NCI-H524 treated with DMSO at 0.1 percent for 48 hours (cell line): ENCODE measurements at places on chromosomes 7 and 10.

DNA sequence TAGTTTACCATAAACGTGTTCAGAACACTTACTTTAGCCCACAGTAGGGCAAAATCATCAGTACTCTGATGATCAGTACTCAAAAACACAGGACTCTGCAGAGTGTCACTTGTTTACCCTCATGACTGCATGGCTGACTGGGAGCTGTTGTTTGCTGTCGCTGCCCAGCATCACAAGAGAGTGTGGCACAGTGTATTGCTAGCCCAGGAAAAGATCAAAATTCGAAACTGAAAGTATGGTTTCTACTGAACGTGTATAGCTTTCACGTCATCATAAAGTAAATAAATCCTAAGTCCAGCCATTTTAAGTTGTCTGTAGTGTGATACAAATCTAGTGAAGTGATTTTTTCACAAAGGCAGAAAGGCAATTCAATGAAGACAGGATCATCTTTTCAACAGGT is 184.6 kb downstream of the RAMP3 start:
- DNase-seq = no peak

DNA sequence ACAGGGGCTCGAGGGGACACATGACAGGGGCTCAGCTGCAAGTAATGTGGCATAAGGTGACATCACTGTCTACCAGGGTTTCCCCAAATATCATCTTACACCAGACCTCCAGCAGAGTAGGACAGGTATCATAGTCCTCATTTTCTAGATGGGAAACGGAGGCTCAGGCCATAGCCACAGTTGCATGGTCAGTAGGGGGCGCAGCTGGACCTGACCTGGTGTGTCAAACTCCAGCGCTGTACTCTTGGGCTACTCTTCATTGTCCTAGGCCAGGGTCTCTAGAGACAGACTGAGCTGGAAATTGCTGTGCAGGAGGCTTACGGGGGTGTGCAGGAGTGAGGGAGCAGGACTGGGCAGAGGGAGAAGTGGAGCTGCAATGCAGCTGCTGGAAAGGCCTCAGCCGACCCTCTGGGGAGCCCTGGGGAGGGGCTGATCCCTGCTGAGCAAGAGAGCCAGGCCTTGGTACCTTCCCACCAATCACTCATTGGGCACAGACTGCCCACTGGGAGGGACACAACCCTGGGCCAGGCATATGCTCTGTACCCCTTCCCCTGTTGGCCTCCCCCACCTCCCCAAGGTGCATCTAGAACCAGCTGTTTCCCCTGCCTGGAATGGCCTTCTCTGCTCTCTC is 89.9 kb downstream of the CDH23 start:
- DNase-seq = no peak

DNA sequence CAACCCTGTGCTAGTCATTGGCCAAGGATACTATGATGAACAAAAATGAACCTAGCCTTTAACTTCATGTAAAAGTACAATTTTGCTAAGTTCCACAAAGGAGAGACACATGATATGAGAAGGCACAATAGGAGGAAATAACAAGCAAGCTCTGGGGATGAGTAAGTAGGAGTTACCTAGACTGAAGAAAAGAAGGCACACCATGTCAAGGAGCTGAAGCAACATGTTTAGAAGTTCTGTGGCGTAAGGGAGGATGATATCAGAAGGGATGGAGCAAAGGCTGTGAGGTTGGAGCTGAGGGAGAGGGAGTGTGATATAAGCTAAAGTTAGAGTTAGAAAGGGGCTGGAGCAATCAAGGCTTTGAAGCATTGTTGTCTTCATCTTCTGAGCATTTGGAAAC is 25.6 kb downstream of the KIFBP start:
- no peak for DNase-seq

DNA sequence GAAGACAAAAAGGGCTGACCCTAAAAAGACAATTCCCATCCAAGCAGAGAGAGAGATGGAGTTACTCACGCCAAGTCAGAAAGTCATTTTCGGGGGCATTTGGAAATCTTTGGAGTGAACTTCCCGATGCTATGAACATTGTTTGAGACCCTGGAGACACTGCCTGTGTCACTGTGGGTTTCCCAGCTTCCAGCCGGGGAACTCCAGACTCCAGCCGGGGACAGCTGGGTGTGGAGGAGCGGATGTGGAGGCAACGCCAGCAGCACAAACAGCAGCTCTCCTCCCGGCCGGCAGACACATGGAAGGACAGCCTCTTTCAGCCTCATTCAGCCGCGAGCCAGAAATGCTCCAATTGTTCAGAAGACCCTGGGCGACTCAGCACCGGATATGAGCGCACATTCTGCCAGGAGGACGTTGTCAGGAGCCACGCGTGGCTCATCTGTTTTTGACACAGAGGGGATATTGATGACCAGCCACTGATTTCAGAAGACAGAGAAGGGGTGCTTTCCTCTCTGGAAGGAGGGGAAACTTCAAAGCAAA is 97.6 kb downstream of the PRPF18 start:
- DNase-seq = no peak

- DNase-seq = no peak
These were observed 116.7 kb downstream of the SMURF1 start for GRCh38 chr7:99027241-99027640.

DNA sequence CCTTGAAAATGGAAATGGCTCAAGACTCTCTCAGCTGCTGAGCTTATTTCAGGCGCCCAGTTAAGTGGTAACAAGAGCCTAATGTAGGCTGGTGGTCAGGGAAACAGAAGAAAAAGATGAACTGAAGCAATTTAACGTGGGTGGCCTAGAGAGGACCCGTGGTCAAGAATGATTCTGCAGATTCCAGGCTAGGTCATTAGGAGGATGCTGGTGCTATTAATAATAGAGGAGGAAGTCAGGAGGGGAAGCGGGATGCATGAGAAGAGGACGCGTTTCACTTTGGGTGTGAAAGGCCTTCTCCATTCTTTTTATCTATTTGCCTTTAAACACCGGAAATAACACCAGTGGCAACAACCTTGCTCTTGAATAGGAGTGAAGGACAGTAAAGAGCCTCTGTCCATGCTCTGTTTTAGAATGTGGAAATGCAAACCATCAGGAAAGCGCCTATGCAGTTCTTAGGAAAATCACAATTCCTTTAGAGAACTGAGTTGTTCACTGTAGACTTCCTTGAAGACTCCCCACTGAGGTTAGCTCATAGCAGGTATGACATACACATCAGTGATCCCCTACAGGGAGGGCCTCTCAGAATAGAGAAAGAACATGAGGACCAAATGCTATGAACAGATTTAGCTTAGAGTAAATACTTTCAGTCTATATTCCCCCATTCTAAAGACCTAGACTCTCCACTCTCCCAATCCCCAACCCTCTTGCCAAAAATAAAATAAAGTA is 8.6 kb downstream of the LIPA start:
- no peak for DNase-seq

GRCh38 chr10:110150981-110151380 is 56.4 kb upstream of the MXI1 start:
- DNase-seq = no peak

DNA sequence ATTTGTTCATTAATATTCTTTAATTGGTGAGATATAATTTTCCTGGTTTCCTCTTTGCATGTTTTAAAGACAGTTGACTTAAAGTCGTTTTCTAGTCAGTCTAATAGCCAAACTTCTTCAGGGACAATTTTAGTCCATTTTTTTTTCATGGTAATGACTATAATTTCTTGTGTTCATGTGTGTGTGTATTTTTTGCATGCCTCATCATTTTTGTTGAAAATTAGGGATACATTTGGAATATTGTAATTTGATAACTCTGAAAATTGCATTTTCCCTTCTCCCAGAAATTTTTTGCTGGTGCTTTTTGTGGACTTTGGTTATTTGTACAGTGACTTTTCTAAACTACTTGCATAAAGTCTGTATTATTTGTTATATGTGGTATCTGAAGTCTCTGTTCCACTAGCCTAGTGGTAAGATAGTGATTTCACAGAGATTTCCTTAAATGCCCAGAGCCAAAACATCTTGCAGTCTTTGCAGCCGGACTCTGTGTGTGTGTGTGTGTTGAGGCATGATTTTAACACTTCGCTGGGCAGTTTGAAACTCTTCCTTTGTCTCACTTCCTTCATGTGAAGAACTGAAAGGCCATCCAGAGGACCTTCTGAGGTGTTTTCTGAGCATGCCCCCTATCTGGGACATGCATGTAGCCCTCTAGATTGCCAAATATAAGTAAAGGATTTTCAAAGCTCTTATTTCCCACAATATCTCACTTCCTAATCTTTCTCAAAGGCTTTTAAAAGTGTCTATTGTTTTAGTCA is 40.9 kb upstream of the ZNF365 start:
- no peak for DNase-seq

DNA sequence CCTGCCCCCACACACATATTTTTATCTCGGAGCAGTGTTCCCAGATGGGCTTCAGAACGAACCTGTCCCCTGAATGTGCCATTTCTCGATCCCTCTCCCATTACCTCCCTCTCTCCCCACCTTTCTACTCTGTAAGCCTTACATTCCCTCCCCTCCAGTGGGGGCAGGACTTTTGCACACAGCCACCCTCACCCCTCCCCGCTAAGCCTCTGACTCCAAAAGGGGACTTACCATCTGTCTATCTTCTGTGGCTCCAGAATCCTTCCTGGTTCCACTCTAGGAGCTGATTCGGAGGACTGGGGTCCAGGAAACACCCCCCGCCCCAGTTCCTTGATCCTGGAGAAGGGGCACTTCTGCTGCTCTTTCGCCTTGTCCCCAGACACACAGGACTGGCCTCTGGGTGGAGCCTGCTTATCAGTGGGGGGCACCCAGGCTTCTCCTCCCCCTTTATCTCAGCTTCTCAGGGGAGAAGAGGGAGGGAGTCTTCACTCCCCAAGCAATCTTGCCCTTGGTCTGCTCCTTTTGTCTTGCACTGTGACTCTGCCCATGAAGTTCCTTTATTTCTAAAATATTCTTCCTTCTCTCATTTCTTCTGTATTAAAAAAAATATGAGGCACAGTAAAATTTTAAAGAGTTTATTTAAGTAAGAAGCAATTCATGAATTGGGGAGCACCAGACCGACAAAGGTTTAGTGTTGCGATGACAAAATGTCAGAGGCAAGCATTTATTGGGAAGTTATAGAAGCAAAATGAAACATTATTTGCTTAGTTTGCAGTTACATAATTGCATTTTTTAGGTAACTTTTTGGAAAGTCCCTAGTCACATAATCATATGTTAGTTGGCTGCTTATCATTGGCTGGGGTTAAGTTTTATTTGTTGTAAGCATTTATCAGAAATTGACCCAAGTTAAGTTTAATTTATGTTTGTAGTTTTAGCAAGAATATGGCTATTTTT is at the start of gene KEL:
TSS of gene KEL (minus strand) at position 391 of the 954 bp plus-strand sequence. CDS start at position 234, 157 bp downstream.
- no peak for DNase-seq
